ENCODE measurements at places on chromosomes 6 and 20.

DNA sequence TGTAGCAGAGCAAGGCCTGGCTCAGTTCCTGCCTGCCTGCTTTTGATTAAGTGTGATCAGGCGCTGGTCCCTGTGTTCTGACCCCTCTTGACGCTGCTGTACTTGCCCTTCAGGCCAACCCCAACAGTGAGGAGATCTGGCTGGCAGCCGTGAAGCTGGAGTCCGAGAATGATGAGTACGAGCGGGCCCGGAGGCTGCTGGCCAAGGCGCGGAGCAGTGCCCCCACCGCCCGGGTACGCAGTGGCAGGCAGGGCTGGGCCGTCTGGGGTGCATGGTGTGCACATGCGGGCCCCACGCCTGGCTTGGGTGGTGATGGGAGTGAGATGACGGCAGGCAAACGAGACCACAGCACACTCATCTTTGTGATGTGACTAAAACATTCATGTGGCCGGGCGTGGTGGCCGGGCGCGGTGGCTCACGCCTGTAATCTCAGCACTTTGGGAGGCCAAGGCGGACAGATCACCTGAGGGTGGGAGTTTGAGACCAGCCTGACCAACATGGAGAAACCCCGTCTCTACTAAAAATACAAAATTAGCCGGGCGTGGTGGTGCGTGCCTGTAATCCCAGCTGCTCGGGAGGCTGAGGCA is 10.1 kb upstream of the C20orf204 start:
- DNase-seq = no peak

- no peak for DNase-seq
These were observed 31.9 kb downstream of the MARCKS start for GRCh38 chr6:113888956-113889630.

DNA sequence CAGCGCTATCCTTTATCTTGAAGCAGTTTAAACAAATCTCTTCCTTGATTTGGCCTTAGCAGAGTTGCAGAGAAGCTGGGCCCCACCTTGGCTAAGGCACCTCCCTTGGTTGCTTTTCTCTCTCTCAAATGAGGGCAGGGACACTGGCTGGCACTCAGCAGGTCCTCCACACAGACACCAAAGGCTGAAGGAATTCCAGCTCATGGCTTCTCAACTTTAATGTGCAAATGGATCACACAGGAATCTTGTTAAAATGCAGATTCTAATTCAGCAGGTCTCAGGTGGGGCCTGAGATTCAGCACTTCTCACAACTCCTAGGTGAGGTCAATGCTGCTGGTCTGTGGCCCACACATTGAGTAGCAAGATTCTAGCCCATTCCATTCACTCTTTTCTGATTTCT is 25.7 kb downstream of the RIMS4 start:
- no peak for DNase-seq

DNA sequence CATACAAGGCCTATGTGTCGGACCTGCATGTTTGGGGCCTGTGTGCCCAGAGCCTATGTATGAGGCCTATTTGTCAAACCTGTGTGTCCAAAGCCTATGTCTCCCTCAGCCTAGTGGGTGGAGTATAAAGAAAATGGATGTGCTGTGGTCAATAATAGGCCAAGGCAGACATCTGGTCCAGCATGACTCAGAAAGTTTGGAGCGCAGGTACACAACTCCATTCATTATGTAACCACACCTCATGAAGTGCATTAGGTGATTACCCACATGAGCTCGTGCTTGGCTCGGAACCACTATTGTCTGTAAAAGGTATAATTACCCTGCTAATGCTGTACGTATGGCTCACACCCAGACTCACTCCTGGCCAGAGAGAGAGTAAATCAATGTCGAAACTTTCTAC is 302.4 kb upstream of the POU3F2 start:
- DNase-seq = no peak

DNA sequence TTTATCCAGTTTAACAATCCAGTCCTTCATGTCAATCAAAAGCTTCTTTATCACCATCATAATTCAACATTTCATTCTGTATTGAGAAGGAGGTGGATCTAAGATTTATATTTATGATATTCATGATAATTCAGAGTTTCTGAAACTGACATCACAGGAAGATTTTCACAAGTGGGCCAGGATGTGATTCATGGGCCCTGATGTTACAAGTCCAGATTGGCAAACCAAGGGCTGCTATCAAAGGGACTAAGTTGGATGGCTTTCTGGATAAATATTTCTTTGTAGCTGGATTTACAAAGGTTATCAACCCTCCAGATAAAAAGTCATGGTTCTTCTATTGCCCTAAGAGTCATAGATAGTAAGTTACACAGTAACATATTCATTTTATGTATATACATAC is 866.5 kb downstream of the KIF16B start:
- peak; percentile 35 for DNase-seq

All from EH (cell line).